ENCODE measurements at places on chromosomes 3 and 15.

DNA sequence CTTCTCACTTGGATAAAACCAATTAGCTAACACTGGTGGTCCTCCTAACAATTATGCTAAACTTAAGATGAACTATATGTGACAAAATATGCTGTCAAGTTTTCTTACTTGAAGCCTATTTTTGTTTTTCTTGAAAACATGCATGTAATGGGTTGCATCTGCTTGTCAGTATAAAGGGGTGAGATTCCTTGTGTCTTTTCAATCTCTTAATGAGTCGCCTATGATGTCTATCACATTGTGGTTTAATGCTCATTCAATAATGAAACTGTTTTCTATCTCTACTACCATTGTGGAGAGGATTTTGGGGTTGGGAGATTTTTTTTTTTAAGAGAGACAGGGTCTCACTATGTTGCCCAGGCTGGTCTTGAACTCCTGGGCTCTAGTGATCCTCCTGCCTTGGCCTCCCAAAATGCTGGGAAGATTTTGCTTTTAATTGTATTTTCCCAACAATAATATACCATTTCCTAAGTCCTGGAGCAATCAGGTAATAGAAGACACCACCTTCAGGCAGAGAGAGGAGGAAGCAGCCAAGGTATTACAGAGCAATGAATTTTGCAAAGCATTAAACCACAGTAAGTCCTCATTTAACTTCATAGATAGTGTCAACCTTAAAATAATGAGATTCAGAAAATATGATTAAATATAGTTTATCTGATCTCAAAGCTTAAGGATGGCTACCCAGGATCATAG, 17.4 kb upstream of the TRMT10C start:
- DNase-seq: no peak

DNA sequence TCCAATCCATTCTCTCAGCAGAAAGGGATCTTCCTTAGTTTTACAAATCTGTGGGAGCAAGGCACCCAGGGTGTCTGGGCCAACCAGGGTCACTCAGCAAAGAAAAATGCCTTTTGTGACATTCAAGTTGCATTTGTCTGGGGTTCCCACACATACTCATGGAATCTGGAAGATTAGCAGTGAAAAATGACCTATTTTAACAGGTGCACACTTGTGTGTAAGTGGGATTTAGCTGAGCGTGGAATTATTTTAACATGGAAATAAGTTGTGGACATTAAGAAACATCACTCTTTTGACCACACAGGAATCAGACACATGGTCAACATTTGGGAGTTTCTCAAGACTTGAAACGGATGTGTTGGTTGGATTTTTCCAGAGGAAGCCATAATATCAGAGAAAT, 234.9 kb downstream of the OPA1 start:
- DNase-seq: no peak

DNA sequence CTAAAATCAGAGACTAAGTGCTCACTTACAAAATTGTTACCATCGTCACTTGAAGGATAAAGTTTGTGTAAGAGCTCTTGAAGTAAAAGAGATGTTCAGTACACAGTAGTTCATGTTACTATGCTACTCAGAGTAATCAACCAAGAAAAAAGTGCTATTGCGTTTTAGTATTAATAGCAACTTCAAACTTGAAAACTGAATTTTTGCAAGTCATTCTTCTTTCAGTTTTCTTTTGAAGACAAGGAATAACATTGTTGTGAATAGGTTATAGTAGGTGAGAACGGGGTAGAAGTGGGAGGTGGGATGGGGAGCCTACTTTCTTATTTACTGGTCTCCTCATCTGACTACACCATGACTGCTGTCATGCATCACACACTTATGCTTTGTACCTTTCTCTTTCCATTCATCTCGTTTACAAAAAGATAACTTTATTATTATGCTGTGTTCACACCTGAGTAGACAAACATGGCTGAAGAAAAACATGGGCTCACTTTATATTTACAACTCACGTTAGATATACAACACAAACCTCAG, 39.3 kb upstream of the P3H2 start:
- no peak for DNase-seq

DNA sequence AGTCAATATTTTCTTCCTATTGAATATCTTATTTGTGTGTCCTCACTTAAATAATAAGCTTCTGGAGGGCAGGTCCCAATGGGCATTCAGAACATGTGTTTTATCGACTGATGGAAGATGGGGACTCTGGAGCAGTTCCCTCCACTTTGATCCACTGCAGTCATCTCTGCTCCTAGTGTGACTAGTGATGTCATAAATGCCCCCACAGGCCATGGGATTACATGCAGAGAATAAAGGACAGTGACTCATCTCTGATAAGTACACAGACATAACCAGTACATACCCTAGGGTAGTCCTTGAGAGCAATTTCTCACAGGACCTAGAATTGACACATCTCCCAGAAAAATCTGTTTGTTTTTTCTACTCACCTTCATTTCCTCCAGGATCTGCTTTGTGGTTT, 49.4 kb upstream of the FMN1 start:
- peak; percentile 32 for DNase-seq

DNA sequence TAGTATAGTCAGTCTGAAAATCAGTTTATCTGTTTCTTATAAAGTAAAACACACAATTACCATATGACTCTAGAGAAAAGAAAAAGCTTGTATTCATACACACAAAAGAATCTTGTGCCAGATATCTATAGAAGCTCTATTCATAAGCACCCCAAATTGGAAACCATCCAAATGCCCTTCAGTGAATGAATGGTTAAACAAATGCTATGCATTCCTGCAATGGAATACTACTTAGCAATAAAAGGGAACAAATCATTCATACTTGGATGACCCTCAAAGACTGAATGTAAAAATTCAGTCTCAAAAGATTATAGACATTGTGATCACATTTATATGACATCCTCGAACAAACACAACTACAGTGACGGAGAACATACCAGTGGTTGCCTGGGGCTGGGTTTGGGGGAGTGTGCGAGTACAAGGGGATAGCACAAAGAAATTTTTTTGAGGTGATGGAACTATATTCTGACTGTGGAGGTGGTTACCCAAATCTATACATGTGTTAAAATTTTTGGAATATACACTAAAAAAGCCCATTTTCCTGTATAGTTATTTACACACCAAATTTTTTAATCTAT, 680.6 kb downstream of the NTRK3 start:
- DNase-seq: no peak

GRCh38 chr3:33145901-33146580, 32.2 kb downstream of the CRTAP start:
- DNase-seq: no peak

DNA sequence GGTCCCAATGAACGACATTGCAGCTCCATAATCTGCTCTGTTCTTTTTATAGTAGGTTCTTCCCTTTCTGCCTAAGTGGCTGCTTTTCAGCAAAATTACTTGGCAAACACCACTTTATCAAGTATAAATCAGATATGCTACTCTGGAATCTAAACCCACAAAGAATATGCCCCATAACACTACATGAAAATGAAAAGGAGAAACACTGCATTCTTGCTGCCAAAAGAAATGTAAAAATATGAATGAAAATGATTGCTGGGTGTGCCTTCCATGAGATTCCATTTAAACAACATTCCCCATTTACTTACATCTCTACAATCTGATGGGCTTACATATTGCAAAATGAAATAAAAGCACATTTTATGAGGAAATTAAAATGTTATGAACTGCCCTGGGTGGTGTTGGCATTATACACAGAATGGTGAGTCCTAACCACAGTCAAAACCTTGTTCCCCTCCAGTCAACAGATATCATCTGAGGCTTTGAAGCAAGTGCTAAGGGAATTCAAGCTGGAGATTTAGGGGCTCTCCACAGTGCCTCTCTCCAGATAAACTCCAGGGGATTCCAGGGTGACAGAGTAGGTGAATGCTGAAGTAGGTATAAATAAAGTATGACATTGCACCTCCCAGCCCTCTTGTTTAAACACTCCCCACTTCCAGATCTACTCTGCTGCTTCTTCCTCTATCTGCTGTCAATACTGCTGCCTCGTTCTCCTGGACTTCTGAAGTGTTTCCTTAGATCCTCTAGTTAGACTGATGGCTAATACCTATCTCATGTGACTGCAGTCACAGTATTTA, 136.5 kb downstream of the RORA start:
- DNase-seq: no peak

DNA sequence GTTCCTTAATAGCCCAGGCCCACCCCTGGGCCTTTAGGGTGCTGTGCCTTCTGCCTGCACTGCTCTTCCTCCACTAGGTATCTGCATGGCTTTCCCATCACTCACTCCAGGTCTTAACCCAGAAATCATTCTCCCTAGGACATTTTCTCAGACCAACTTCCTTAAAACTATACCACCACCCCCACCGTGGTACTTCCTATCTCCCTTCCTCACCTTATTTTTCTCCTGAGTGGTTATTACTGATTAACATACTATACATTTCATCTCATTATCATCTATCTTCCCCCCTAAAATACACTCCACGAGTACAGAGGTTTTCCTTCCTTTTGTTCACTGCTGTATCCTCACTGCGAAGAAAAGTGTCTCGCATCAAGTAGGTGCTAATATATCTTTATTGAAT, 115.2 kb downstream of the ANO10 start:
- DNase-seq: no peak

DNA sequence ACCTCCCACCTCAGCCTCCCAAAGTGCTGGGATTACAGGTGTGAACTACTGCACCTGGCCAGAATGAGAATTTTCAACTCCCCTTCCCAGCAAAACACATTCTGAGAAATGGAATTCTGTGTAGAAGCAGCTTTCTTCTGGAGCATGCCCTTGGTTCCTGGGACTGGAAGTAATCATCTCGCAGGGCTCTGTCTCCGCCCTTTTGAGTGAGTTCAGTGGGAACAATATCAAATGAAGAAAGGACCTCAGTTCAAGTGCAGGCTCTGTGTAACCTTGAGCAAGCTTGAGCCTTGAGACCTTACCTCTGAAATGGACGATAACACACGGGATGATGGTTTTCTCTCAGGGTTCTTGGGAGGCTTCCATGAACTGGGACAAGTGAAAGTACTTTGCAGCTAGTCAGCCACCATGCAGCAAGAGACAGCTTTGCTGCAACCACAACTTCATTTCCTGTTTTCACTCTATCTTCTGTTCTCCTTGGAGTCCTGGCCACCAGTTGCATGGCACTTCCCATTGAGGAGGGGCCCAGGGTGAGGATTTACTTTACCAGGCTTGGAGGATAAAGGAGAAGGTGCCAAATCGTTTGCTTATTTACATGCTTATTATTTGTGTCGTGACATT, 35.7 kb upstream of the IGF1R start:
- no peak for DNase-seq

- no peak for DNase-seq
Observed at GRCh38 chr3:115685097-115685496, 61.8 kb downstream of the GAP43 start.

DNA sequence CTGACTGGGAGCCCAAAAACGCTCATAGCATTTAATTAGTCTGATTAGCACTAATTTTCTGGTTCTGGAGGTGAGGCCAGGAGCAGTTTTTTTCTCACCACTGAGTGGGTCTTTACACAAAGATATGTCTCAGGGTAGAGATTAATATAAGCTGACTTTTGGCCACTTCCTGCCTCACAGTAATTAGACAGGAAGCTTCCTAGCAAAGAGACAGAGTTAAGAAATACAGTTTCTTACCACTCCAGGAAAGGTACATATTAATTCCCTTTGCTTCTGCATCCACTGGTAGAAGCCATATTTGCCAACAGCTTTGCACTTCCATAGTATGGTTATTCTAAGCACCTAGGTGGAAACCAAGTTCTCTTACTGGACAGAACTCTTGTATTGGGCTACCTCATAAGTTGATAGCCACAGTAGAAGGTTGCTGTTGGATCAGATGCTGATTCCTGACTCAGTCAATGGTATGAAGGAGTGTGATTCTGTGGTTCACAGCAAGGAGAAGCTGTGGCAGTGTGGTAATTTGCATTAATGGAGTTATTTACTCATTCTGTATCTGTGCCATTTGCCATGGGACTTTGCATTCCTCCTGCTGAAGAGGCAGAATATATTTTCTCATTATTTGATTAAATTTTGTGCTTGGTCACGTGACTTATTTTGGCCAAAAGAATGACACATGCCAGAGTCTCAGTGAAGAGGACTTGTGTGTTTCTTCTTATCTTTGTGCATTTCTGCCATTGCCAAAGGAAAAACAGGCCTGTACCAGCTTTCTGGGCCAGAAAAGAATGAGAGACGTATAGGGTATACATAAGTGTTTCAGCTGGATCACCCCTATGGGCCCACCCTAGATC, 17.5 kb upstream of the ZBTB20 start:
- no peak for DNase-seq

- peak; percentile 28 for DNase-seq
Observed at GRCh38 chr3:177411201-177411600, 213.9 kb upstream of the TBL1XR1 start.

All from inflammatory macrophage treated with lipopolysaccharide for 1 hour (primary cell).